ENCODE measurements at places on chromosomes 7 and 10.

- no peak for DNase-seq
These were observed 5.5 kb downstream of the CUEDC2 start for GRCh38 chr10:102426803-102427287.

- peak; percentile 60 for DNase-seq
These were observed 84.8 kb upstream of the COL13A1 start for GRCh38 chr10:69716711-69717560.

DNA sequence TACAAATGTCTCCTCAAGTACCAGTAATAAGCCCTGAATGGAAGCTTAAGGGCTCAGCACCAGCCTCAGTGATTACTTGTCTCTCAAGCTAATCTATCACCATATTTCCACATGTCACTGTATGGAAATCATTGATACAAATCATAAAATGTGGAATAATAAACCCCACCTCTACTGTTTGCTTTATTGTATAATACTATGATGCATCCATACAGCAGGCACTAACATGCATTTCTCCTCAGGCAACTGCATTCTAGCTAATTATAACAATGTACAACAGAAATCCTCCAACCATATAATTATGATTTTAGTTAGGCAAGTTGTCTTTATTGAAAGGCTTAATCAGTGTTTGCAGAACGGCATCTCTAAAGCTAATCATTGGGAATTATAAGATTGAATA, 26.2 kb downstream of the CRPPA start:
- DNase-seq: no peak

- DNase-seq: no peak
These were observed 52.7 kb upstream of the FAM20C start for GRCh38 chr7:139561-140243.

- no peak for DNase-seq
These were observed 2.9 kb downstream of the NPM3 start for GRCh38 chr10:101780187-101780817.

- DNase-seq: peak; percentile 67
These were observed 635 bp downstream of the NUP205 start for GRCh38 chr7:135558337-135558767.

DNA sequence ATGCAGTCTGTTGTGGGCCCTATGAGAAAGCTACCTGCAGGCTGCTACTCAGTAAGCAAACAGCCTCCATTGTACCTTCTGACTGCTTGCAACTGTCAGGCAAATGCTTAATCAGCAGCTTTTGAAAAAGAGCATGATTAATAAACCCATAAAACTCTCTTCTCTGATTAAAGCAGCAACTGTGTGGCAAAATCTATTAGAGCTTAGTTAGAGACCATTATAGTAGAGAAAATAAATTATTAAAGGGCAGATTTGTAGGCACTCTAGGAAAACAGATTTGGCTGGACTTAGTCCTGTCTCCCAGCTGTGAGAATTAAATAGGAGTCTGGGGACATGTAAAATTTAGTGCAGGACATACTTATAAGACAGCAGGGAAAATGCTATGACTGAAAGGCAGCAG, 132.5 kb upstream of the WNT16 start:
- DNase-seq: no peak

- no peak for DNase-seq
These were observed 339.6 kb upstream of the VWC2 start for GRCh38 chr7:49433794-49434193.

DNA sequence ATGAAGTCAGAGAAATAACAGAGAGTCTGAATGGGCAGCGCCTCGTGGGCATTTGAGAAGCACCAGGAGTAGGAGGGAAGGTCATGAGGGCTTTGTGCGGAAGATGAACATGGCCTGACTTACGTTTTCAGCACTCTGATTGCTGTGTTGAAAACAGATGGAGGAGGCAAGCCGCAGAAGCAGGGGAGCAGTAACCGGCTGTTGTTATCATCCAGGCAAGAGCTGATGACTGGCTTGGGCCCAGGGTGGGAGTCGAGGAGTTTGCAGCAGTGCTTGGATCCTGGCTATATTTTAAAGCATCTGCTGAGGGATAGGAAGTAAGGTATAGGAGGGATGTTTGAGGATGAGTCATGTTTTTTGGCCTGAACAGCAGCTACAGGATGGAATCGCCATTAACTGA, 12.7 kb upstream of the PDLIM1 start:
- no peak for DNase-seq

GRCh38 chr10:23384364-23384763, 39.8 kb upstream of the C10orf67 start:
- no peak for DNase-seq

DNA sequence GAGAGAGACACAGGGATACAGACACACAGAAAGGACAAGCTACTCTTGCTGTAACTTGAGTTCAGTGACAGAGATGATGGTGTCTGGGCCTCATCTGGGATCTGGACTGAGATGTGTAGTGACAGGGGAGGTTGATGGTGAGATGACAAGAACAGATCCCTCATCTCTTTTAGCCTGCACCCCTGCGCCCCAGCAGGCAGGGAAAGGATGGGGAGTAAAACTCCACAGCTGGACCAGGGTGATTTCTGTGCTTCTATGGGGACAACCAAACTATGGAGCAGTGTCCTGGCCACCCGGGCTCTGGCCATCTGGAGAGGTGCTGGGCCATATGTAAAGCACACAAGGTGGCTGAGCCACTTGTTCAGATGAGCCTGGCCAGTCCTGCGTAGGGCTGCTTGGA, 4.5 kb upstream of the LRRC18 start:
- DNase-seq: no peak

GRCh38 chr7:143003393-143004051, 23.4 kb downstream of the OR9A2 start:
- DNase-seq: no peak

DNA sequence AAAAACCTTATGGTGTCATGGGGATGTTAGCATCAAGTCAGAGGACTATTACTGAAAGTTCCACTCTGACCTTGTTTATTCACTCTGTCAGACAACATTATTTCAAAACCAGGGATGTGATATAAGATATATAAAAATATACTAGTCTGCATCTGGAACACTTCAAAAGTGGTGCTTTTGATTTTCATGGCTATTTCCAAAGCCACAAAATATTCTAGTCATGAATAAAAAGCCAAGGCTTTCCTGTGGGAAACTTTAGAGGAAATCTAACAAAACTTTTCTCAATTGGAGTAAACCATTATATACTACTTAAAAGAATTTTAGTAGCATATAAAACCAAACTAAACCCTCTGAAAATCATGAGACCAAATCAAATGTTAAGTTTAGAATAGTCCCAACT, 205.2 kb downstream of the TMEM26 start:
- no peak for DNase-seq

GRCh38 chr10:115854740-115855435, 418.1 kb downstream of the GFRA1 start:
- DNase-seq: no peak

- no peak for DNase-seq
These were observed 67.6 kb downstream of the CAV1 start for GRCh38 chr7:116592445-116592844.
